ENCODE measurements at places on chromosomes 3 and 15.

- DNase-seq, result no peak
These were observed 240.1 kb upstream of the SUCLG2 start for GRCh38 chr3:67894510-67894909.

DNA sequence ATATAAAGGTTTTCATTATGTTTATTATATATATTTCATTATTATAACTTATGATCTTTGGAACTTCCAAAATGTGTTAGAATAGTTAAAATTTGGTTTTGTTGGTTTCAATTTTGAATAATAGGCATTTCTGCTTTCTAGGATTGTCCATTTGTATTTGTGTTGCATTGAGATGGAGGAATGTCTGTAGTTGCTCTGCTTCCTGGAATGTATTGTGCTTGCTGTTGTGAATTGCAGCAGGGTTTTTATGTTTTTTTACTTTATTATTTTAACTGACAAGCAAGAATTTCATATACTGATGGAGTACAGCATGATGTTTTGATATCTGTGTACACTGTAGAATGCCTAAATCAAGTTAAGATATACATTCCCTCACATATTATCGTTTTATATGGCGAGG lies 247.4 kb downstream of the XXYLT1 start:
- no peak for DNase-seq

- no peak for DNase-seq
These were observed 12.0 kb upstream of the TASOR start for GRCh38 chr3:56694867-56695683.

- no peak for DNase-seq
These were observed 52.6 kb downstream of the WNT7A start for GRCh38 chr3:13827256-13827655.

GRCh38 chr15:65917407-65917756 lies 48.1 kb downstream of the RAB11A start:
- no peak for DNase-seq

DNA sequence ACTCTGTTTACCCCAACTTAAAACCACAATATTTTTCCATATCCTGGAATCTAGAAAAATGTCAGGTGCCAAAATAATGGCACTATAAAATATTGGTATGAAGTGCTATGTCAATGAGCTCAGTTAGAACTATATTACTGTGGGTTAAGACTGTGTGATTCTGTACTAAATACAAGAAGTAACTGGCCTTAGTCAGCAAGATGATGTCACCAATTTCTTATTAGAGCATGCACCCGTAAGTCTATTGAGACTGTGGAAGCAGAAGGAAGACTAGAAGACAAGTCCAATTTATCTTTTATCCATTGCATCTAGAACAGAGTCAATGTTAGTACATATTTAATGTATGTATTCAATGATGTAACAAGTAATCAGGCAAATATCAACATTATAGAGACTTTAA lies 25.0 kb downstream of the LRRC58 start:
- DNase-seq, result peak; percentile 11

DNA sequence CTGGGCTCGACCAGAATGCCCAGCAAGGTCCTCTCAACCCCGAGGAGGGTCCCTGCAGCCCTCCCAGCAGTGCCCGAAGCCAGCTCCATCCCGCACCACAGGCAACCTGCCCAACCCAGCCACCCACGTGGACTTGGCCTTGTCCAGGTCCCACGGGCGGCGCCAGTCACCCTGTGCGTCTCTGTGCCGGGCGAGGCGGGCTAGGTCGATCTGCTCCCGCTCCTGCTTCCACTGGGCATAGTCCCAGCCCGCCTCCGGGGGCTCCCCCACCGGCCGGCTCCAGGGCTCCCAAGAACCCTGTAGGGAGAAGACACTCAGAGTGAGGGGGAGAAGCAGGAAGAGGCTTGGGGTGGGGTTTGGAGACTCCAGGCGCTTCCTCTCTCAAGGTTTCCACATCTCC lies 3.1 kb downstream of the CCDC9B start:
- no peak for DNase-seq

GRCh38 chr3:182104881-182105280 lies 393.2 kb downstream of the SOX2 start:
- DNase-seq, result peak; percentile 84

DNA sequence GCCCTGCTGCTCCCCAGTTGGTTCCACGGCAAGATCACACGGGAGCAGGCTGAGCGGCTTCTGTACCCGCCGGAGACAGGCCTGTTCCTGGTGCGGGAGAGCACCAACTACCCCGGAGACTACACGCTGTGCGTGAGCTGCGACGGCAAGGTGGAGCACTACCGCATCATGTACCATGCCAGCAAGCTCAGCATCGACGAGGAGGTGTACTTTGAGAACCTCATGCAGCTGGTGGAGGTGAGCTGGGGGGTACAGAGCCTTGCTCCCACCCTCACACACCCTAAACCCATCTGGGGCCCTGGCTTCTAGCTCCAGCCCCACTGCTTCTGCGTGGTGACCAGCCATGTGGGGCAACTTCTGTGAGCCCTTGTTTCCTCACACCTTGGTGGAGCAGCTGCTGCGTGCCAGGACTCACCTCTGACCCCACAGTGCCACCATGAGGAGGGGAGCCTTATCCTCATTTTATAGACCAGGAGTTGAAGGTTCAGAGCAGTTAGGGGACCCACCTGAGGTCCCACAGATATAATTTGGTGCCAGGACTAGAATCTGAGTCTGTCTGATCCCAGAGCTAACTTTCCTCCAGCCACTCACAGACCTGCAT lies 13.3 kb upstream of the LMAN1L start:
- DNase-seq, result no peak

- DNase-seq, result no peak
These were observed 2.9 kb downstream of the RAB43 start for GRCh38 chr3:129118745-129119144.

DNA sequence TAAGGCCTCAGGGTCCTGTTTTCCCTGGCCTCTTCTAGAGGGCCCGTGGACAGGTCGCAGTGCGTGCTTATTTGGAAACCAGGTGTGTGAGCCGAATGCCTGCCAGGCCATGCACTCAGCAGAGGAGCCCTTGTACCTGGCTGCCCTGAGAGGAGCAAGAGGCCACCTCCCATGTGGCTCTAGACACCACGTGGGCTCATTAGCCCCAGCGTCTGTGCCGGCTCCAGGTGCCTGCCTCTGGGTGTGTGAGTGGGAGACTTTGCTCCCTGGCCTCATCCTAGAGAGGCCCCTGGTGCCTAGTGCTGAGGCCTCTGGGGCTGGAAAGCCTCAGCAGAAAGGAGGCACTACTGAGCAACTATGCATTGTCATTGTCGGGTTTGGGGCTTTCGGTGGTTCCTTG lies 50.4 kb downstream of the KLF13 start:
- DNase-seq, result no peak

DNA sequence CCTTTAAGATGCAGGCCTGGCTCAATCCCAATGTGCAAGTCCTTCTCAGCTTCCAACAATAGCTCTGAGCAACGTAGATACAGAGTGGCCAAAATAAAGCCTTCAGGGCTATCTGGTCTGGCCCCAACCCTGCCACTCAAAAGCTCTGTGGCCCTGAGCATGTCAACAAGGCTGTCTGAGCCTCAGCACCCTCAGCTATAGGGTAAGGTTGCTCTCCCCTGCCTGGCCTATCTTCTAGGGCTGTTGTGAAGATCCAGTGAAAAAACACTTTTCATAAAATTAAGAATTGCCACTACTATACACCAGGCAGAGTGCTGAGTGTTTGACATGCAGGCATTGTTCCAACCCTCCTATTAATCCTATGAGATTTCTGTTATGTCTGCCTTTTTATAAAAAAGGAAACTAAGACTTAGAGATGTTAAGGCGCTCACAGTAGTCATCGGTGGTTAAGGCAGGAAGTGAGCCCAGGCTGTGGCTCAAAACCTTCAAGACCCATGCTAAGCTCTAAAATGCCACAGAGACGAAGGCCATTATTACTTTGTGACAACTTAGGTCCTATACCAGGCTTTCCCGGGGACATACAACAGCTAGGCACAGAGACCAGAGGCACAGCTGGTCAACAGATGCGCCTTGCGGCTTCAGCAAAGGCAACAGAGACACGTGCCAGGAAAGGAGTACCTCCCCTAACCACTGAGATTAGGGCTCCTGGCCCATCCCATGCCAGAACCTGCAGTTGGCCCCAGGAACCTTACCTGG lies 5.1 kb downstream of the POLG start:
- no peak for DNase-seq
